CD14-positive monocyte (primary cell): ENCODE measurements at places on chromosomes 3 and 15.

DNA sequence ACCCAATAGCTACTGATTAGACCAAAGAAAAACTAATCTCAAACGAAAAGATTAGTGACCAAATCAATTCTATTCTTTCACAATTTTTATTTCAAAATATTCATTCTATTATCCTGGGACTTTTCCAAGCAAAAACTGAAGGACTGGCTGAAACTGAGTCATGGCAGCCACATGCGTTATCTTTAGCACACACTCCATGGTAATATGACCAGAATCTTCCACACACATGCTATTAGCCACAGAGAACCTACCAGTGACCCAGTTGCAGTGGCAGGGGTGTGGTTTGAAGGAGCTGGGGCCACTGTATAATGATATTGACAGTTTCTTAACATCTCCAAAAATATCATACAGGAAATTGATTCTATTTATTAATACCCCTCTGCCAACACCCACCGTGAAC lies 154.8 kb upstream of the ABI3BP start:
- DNase-seq, result no peak

DNA sequence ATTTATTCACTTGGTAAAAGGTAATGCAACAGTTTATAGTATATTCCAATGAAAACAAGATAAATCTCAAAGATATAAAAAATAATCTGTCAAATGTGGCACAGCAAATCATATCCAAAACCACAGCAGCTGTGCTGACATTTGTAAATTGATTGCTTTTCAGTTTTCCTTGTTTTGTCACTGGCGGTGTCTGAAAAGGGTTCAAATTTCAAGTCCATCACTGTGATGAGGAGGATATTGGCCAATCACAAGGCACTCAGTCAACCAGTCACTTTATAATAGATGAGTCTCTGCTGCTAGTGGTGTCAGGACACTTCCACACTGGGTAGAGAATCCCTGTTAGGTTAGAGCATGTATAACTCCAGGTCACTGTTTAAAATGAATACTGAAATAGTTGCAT lies 154.8 kb downstream of the SLC9A9 start:
- DNase-seq, result no peak

- no peak for DNase-seq
Observed at GRCh38 chr15:70031713-70032112, 66.0 kb downstream of the TLE3 start.

GRCh38 chr3:10883478-10884234 lies 67.6 kb downstream of the SLC6A11 start:
- DNase-seq, result no peak

DNA sequence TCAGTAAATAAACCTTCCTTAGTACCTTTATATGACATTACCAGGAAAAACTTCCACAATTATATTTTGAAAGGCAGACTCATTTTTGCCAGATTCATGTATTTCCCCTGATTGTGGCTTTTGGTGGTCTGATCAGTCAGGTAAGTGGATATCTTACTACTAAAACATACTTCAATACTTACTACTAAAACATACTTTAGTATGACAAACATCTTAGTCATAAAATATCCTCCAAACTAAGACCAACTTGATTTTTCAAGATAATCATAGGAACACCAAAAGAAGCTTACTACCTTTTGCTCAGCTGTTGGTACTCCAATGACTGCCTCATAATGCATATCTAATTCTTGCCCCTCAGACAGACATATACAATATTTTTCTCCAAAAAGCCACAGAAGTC lies 9.3 kb downstream of the TJP1 start:
- no peak for DNase-seq

DNA sequence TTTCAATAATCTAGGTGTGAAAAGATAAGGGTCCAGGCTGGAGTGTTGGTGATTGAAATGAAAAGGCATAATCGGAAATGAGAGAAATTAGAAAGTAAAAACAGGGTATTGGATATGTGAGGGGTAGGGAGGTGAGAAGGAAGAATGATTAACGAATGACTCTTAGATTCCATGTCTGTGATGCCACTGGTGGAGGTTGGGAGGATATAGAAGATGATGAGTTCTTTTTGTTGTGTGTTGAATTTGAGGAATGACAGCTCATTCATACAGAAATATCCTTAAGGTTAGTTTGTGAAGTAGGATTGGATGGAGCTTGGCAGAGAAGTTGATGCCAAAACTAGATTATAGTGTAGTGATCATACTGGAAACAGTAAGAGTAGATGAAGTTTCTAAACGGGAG lies 72.2 kb upstream of the CCNL1 start:
- DNase-seq, result no peak

DNA sequence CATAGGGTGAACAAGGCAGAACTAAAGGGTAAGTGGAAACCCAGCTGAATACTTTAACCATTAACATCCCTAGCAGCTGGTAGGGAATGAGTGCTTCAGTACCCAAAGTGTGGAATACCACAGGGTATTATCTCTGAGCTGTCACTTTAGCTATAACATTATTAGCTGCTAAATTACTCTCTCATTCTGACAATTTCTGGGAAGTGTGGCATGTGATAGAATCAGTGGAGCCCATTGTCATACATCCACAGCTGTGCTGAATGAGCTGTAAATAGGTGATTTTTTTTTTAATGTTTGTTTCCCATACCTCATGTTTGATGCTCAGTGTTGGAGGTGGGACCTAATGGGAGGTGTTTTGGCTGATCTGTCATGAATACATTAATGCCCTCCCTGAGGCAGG lies 894.3 kb downstream of the DIPK2A start:
- DNase-seq, result no peak

- no peak for DNase-seq
Observed at GRCh38 chr3:21839592-21839991, 88.6 kb upstream of the ZNF385D start.

- no peak for DNase-seq
Observed at GRCh38 chr3:99066863-99067262, 165.4 kb upstream of the DCBLD2 start.

DNA sequence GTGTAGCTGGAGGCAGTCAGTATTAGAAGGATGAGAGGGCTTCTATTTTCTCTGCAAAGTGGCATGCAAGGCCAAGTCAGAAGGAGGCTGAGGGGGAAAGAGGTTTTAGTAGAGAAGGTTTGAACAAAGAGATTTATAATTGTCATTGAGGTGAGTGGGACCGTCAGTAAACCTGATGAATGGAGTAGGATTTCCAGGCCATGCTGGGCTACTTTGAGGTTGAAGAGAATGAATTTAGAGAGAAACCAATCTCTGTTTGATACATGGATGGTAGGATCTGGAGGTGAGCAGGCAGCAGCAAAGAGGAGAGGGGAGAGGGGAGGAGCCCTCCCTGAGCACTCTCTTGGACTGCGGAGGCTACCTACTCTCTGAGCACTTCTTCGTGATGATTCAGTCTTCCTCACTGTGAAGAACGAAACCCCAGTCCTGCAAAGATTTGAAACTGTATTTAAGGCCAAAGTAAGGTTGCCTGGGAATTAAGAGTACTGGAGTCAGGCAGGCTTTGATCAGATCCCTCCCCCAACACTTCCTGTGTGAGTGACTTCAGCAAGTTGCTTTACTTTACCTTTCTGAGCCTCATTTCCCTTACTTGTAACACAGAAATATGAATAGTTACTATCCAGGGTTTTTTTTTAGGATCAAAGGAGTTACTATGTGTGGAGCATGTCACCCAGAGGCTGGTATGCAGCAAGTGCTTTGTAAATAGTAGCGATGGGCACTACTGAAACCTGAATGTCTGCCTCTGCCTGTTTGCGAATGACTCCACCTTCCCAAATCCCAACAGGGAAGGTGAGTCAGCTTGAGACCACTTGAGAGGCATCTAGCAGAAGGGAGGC lies 75.8 kb downstream of the RPL39L start:
- DNase-seq, result no peak

DNA sequence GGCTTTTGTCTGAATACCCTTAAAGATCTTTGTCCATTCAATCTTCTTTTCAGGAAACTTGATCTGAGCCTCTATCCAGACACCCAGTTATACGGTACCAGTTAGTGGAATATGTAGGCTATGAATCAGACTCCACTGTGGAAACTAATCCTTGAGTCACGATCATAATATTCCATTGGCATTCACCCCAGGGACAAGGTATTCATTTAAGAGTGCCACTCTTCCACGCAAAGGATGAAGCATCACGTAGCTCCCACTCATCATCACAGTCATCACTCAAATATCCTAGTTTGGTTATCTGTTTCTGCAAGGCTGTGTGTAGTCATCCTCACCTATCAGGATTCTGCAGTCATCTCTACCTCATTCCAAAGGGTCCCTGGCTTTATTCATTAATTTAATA lies 85.6 kb downstream of the NEDD4 start:
- DNase-seq, result no peak
